ENCODE measurements at places on chromosomes 2 and 18. TPM values are rescaled to one million over a fixed set of nuclear protein-coding genes. Genes with fewer than 3 reads are reported as not detected.

- no peak for DNase-seq
Observed at GRCh38 chr2:234885886-234886285, 65.9 kb upstream of the SH3BP4 start.

GRCh38 chr18:63160172-63160995 is 159.2 kb downstream of the BCL2 start:
- DNase-seq: no peak

- DNase-seq: no peak
Observed at GRCh38 chr2:227320305-227321094, 4.6 kb upstream of the MFF start.

DNA sequence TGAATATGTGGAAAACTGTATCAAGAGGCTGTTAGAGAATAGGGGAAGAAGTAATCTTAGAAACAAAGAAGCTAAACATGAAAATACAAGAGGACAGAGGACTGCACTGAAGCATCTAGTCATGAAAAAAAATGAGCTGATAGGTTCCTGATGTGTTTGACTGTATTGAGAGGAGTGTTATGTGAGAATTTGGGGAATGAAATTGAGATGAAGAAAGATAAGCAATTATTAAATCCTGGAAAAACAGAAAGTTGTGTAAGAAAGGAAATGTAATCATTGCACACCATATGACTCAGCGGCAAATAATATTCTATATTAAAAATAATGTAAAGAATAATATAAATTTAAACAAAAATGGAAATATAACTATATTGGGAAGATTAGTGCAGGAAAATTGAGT is 71.2 kb downstream of the SEMA4F start:
- no peak for DNase-seq

- no peak for DNase-seq
Observed at GRCh38 chr18:54358495-54359040, 862 bp downstream of the C18orf54 start.

DNA sequence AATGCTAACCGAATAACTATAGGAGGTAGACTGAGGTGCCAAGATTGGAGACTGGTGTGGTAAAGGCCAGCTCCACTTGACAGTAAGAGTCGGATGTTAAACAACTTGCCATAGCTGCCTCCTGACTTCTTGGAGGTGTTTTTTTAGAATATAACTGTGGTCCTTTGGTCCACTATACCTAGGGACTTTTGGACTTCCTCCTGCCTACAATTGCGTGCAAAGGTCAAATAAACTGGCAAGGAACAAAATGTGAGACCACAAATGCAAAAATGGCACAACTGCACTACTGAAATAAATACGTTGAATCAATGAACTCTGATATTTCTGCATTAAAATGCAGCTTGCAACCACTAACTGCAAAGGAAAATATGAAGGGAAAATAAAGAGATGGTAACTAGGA is 338.6 kb downstream of the NRXN1 start:
- DNase-seq: no peak

- no peak for DNase-seq
Observed at GRCh38 chr2:167987558-167987957, 259.8 kb downstream of the STK39 start.

DNA sequence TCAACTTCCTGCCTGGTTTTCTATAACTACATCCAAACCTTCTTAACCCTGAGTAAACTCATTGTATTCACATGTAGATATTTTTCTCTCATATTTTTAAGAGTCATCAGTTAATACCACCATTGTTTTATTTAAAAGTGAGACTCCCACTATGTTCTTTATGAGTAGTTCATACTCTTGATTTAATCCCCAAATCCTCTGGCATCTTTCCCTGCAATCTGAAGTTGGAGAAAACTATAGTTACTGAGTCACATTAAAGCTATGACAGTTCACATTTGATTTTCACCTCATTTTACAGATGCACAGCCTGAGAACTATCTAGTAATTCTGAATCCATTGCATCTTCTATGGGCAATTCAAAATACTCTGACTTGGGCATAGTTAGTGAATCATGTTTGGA is 1358.7 kb upstream of the NRXN1 start:
- no peak for DNase-seq

DNA sequence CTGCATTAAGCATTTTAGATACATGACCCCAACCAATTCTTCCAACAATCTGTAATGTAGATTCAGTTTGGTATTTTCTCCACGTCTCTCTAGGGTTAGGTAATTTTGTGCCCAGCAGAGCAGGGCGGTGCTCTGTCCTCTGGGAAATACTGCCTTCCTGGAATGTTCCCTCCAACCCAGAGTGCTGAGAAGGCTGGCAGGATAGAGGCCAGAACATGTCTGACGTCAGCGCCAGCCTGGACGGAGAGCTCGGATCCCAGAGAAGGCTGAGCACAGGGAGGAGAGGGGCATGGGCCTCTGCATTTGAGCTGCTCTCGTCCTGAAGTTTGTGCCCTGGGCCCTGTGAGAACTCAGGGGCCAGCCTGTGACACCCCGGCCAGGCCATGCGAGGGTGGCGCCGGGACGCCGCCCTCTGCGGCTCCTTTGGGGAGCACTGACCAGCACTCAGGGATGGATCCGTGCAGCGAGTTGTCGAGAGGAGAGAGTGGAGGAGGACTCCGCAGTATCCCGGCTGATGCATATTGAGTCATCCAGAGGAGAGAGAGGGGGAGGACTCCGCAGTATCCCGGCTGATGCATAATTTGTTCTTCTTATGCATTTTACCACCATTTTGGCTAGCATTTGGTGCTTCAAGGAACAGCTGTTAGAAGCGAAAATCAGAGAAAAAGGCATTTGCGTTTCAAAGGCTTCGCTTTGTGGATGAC is 80.0 kb upstream of the PXDN start:
- DNase-seq: no peak

- no peak for DNase-seq
Observed at GRCh38 chr2:16303273-16303577, 362.4 kb downstream of the CYRIA start.

DNA sequence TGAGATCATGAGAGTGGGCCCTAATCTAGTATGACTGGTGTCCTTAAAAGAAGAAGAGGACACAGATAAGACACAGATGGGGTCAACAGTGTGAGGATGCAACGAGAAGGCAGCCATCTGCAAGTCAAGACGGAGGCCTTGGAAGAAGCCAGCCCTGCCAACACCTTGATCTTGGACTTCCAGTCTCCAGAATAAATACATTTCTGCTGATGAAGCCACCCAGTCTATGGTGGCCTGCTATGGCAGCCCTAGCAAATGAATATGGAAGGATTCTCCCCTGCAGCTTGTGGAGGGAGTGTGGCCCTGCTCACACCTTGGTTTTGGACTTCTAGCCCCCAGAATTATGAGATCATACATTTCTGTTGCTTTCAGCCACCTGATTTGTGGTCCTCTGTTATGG is 12.3 kb downstream of the CTIF start:
- DNase-seq: no peak

- DNase-seq: no peak
Observed at GRCh38 chr2:7866825-7867224, 815.0 kb upstream of the ID2 start.

GRCh38 chr18:76405681-76406356 is 89.2 kb downstream of the ZNF516 start:
- peak; percentile 34 for DNase-seq

GRCh38 chr2:170339322-170339721 is 161.4 kb downstream of the MYO3B start:
- no peak for DNase-seq

Gene COA5
- 64.5 TPM for total RNA-seq

Gene TMEM185B
- total RNA-seq: 3.5 TPM

Gene CYBRD1
- 0.34 TPM for total RNA-seq

Gene ATP9B
- 10.8 TPM for total RNA-seq

Gene MYCN
- total RNA-seq: not detected

All from HepG2 (cell line).